ENCODE measurements at places on chromosomes 4 and X. TPM values are rescaled to one million over a fixed set of nuclear protein-coding genes. Genes with fewer than 3 reads are reported as not detected.

The GAGE2A gene
- not detected for polyA plus RNA-seq

The GLOD5 gene
- not detected for polyA plus RNA-seq

The SERTM2 gene
- 0.06 TPM for polyA plus RNA-seq

The PRDM5 gene
- 18.1 TPM for polyA plus RNA-seq

The ESX1 gene
- not detected for polyA plus RNA-seq

The UGT2A1 gene
- 1.6 TPM for polyA plus RNA-seq

The GAGE1 gene
- polyA plus RNA-seq: not detected

The FAAH2 gene
- 9.3 TPM for polyA plus RNA-seq

The ZNF41 gene
- polyA plus RNA-seq: 13.0 TPM

The DGAT2L6 gene
- not detected for polyA plus RNA-seq

- DNase-seq: no peak
Measured at GRCh38 chr4:126448086-126448845, 1133.5 kb downstream of the FAT4 start.

DNA sequence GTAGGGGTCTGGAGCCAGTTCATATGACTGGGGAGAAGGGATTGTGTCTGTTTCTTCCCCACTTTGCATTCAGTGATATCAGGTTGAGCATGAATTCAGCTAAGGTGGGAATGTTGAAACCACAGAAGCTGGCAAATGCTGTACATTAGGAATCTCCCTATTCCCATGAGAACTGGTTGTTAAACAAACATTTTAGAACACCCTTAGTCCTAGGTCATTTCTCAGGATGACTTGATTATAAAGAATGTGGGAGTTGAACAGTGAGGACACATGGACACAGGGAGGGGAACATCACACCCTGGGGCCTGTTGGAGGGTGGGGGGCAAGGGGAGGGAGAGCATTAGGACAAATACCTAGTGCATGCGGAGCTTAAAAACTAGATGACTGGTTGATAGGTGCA, 62.6 kb upstream of the LIMCH1 start:
- no peak for DNase-seq

GRCh38 chr4:67746797-67747495, 7.2 kb downstream of the GNRHR start:
- no peak for DNase-seq

DNA sequence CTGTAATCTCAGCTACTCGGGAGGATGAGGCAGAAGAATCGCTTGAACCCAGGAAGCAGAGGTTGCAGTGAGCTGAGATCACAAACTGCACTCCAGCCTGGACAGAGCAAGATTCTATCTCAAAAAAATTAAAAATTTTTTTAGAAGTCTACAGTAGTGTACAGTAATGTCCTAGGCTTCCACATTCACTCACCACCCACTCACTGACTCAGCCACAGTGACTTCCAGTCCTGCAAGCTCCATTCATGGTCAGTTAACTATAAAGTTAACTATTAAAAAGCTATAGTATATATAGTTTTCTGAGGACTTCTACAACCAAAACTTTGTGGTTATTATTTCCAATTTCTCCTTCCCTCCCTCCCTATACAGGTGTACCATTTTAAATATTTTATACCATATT, 34.7 kb upstream of the NEUROG2 start:
- no peak for DNase-seq

DNA sequence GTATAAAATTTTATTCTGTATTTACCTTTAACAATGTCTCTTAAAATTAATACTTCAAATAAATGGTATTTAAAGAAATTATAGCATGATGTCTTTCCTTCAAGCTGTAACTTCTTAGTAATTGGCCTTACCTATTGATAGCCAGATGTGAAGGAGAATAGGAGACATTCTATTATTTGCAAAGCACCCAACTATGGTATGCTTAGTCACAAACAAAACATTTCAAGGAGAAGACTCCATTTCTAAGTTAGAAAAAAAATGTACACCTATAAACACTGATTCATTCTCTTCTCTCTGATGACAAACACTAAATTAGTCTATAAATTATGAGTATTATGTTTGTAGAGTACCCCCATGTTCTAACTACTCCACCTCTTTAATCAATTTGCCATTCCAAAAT, 66.4 kb downstream of the NKX6-1 start:
- no peak for DNase-seq

GRCh38 chr4:55736605-55737183, 82.9 kb upstream of the EXOC1L start:
- no peak for DNase-seq

GRCh38 chr4:182142176-182143085, 100.8 kb upstream of the TENM3 start:
- DNase-seq: no peak

- DNase-seq: no peak
Measured at GRCh38 chrX:44039556-44039955, 66.4 kb upstream of the NDP start.

- no peak for DNase-seq
Measured at GRCh38 chrX:133583825-133584224, 168.5 kb upstream of the GPC4 start.

DNA sequence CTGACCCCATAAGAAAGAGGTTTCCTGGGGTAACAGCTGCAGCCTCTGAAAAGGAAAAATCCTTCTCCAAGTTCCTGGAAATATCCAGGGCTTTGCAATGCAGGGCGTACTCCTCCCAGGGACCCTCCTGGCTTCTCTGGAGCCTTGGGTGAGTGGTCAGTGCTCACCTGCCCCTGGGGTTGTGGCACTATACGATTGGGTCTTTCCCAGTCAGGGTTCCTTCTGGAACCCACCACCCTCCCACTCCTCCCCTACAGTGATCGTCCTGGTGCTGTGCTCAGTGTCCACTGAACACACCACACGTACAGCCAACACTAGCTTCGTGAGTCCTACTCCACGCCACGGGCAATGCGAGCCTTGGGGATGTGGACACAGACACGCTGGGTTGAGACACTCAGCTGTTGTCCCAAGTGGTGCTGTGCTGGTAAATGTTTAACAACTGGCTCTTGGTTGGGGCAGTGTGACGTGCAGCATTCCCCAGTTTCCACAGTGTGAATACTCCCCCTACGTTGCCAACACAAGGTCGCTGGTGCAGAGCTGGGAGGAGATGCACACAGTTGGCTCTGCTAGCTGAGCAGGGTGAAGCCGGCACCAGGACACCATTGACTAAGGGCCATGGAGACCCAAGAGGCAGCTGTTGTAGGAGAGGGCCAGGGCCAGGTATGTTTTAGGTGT, 65.4 kb downstream of the HTRA3 start:
- peak; percentile 37 for DNase-seq

- no peak for DNase-seq
Measured at GRCh38 chr4:83207497-83208101, 77.0 kb downstream of the COQ2 start.

DNA sequence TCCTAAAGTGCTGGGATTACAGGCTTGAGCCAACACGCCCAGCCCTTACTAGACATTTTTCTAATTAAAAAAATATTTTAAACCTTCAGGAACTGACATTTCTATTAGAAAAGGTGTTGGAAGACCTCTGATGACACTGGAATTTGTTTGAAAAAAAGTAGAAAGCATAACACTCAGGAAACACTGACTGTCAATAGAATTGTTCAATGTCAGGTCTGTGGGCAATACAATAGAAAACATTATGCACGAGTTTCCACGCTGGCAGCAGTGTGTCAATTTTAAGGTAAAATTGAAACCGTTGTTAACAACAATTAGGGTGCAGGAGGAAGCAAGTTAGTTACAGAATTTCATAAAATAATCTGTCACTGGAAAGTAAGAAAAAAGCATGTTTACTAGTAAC, 140.7 kb upstream of the KLHL4 start:
- no peak for DNase-seq

DNA sequence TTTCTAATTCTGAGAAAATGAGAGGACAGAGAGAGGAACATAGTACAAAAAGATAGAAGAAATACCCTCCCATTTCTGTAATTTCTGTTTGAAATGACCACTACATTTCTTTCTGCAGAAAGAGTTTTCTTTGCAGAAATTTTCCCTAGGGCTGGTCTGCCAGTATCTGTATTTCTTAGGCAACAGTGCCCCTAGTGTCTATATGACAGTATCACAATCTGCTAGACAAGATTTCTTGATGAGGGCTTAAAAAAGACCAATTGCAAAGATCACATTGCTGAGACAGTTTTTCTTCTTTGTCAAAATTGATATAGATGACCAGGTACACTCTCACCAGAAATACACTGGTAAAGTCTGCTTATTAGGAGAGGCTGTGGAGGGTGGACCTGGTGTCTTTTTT, 81.0 kb upstream of the ZDHHC15 start:
- DNase-seq: no peak

DNA sequence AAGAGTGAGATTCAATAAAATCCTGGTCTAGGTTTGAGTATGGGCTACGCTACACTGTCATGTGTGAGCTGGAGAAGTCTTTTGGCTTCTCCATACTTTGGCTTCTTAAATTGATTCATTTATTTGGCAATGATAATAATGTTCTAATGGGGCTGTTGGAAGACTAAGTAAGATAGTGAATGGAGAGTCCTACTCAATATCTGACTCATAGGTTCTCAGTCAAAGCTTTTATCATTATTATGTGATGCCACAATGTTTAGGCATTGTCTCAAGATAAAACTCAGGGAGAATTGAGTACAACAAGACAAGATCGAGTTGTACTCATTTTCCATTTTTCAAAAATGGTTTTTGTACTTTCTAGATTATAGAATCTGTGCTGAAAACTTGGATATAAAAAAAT, 92.5 kb upstream of the VEGFC start:
- no peak for DNase-seq

DNA sequence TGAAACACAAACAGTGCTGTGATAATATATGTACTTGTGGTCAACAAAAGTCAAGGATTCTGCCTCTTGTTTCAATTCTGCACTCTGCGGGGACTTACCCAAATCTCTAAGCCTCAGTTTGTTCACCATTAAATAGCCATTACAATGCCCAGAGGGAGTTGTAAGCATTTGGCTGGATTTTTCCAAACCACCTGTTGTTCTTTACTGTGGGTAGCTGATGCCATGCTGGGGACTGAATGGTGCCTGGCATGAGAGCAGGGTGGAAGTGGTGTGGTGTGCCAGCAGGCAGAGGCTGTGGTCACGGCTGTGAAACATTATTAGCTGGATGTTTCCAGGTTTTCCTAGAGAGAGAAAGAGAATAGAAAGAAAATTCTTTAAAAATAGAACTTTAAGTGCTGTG, 60.7 kb upstream of the PAK3 start:
- no peak for DNase-seq

- DNase-seq: no peak
Measured at GRCh38 chr4:87506974-87507701, 22.0 kb downstream of the SPARCL1 start.

DNA sequence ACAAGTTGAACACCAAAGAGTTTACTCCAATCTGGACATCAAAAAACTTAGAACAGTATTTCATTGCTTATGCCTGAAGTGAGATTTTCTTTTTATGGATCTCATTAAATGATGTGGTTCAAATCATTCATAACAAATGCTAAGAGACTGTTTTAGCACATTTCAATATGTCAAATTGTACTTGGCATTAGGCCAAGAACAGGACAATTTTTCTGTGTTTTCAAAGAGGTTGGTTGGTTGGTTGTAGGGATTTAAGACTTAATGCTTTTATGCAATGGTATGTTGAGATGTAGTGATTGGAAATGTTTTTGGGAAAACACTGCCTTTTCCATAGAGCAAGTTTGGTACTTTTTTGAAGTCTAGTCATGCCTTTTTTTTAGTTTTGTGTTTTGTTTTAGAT, 510.4 kb downstream of the ZNF674 start:
- no peak for DNase-seq

DNA sequence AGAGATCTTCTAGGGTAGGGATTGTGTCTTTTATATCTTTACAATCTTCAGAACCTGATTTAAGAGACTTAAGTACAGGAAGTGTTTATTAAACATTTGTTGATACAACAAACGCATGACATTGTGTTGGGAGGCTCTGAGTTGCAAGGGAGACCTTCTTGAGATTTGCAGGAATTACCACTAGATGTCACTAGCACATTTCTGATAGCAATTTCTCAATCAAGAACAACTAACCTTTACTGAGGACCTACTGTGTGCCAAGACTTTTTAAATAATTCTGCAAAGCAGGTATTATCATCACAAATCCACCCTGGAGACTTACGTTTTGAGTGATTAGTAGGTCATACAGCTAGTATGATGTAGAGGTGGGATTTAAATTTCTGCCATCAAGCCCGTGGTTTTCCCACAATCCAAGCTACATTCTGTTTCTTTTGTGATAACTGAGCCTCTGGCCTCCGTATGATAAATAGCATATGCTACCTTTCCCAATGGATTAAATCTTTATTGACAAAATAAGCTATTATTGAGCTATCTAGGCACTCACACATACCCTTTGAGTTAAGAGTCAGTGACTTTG, 986.0 kb downstream of the CCSER1 start:
- DNase-seq: no peak

DNA sequence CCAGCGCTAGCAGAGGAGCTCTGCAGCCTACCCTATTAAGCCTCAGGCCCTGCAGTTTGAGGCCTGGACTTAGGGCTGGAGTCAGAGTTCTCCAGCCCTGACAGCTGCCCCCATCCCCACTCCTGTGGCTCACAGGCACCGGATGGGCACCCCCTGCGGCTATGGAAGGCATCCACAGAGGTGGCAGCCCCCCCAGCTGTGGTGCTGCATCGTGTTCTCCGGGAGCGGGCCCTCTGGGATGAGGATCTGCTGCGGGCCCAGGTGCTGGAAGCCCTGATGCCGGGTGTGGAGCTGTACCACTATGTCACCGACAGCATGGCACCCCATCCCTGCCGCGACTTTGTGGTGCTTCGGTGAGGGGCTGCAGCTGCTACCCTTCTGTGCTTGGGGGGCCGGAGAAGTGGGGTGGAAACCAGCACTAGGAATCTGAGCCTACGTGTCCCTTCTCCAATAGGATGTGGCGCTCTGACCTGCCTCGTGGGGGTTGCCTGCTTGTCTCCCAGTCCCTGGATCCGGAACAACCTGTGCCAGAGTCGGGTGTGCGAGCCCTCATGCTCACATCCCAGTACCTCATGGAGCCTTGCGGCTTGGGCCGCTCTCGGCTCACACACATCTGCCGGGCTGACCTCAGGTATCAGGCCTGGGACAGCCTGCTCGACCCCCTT, 76.2 kb downstream of the STARD8 start:
- no peak for DNase-seq

- no peak for DNase-seq
Measured at GRCh38 chr4:11614426-11614825, 185.7 kb upstream of the HS3ST1 start.

- peak; percentile 18 for DNase-seq
Measured at GRCh38 chr4:152679414-152680281, at the start of gene TMEM154. TSS of gene TMEM154 (minus strand) at chr4:152679997. CDS start at chr4:152679933, 64 bp downstream.

Data from left renal pelvis (tissue), 4 donors.